ENCODE measurements at places on chromosomes 2 and 18. TPM values are rescaled to one million over a fixed set of nuclear protein-coding genes. Genes with fewer than 3 reads are reported as not detected.

Gene MC2R
- total RNA-seq: not detected

Gene CNRIP1
- total RNA-seq: 23.8 TPM

Gene SLC5A7
- 0.81 TPM for total RNA-seq

Gene TEX44
- total RNA-seq: not detected

Gene CFAP210
- not detected for total RNA-seq

Gene HMSD
- 2.1 TPM for total RNA-seq

Gene SIX2
- total RNA-seq: not detected

DNA sequence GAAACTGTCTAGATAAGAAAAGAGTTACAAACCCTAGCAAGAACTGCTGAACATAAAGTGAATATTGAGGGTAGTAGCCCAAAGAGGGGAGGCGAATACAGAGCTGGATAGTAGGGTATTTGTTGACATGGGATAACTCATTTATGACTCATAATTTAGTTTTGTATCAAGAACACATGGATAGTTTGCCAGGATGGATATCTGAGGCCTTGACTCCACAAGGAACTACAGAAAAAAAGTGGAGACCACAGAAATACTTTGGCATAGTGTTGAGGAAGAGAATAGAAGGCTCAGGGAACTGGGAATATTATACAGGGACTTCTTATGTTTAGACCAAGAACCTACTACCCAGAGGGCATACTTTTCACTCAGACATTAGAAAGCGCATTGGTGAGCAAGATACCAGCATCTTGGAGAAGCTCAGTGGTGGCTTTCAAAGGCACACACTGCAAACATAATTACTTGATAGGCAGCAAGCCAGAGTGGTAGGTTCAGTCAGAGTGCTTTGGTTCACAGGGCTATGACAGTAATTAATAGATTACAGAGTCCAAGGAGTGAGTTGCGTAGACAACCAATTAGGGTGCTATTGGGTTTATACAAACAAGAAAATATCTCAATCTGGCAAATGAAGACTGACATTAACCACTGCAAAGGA lies 51.9 kb upstream of the ZBTB7C start:
- DNase-seq: no peak

- DNase-seq: no peak
Observed at GRCh38 chr2:219423652-219424377, 5.6 kb downstream of the DES start.

DNA sequence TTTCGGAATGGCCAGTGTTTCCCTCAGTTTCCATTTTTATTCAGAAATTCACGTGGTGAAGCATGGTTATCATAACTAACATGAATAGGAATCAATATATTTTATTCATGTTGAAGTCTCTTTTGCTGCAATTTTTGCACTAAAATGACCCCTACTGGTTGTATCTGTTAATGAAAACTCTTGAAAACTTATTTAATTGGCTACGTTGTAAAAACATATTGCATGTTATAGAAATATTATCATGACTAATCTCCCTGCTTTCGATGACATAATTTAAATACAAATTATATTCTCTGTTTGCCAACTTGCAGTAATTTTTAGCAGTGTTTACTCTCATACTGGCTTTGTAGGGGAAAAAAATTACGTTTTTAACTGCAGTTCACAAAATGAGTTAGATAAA lies 3.5 kb downstream of the CRIM1 start:
- DNase-seq: no peak

DNA sequence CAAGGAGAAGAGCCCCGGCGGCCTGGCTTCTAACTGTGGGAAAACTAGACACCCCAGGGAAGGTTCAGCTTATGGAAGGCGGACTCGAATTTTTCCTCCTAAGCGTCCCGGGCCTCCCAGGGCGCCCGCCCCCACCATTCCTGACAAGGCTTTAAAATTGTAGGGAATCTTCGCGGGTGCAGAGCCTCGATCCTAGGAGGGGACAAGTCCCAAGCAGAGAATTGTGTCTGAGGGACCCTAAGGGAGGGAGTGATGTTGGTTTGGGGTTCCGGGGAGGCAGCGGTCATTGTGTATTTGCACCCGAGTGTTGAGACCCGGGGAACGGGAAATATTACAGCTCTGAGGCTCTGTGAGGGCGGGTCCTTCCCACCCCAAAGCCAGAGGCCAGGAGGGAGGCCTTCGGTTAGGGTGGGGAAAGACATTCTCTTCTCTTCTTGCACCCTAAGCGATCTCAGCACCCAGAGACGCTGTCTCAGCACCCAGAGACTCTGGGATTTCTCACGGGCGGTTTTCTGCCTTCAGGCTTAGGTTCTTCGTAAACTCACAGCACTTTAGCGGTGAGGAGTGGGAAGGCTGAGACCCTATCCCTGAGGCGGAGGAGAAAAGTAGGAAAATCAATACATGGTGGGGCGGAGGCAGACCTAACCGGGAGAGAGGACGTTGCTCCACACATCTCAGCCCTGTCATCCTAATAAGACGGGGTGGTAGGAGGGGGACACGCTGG lies 7.6 kb downstream of the OSR1 start:
- no peak for DNase-seq

DNA sequence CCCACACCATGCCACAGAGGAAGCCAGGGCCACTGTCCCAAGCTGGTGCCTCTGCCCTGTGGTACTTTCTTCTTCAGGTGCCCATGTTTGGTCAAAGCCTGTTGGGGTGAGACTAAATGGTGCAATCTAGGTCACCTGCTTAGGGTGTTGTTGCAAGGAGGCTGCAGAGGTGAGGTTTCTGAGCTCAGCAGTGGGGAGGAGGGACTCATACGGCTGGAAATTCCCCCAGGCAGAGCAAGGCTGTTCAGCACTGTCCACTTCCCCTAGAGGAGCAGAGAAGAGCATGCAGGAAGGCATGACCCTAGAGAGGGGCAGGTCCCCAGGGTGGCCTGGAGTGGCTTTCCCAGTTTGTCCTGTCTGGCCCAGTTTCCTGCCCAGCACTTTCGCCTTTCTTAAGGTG lies 211.0 kb downstream of the HAUS1 start:
- no peak for DNase-seq

- peak; percentile 62 for DNase-seq
Observed at GRCh38 chr2:223560749-223561435, 41.3 kb downstream of the SCG2 start.

- DNase-seq: no peak
Observed at GRCh38 chr2:71816815-71817214, 330.8 kb downstream of the CYP26B1 start.

DNA sequence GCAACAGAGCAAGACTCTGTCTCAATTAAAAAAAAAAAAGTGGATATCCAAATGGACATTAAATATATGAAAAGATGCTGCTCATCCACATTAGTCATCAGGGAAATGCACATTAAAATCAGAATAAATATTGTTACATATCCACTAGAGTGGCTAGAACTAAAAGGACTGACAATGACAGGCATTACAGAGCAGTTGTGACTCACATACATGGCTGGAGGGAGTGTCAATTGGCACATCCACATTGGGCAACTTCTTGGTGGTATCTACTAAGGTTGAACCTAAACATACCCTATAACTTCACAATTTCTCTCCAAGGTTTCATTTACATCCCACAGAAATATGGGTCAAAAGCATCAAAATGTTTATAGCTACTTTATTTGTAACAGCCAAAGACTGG lies 14.0 kb upstream of the DNER start:
- DNase-seq: no peak

DNA sequence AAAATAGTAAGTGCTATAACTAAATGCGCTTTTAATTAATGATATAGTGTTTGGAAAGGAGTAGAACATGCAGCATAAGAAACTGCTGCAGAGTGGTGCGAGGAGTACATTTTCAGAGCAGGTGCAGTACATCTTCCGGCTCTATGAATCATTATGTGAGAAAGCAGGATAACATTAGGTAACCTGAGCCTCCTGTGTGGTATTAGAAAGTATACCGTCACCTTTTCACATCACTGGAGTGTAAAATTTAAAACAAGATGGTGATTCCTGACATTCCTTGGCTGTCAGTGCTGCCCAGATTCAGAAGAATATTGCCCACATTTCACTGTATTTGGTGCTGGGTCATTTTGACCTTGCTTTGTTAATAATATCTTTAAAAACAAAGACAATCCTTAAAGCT lies 7.8 kb upstream of the DYNC2LI1 start:
- DNase-seq: no peak

DNA sequence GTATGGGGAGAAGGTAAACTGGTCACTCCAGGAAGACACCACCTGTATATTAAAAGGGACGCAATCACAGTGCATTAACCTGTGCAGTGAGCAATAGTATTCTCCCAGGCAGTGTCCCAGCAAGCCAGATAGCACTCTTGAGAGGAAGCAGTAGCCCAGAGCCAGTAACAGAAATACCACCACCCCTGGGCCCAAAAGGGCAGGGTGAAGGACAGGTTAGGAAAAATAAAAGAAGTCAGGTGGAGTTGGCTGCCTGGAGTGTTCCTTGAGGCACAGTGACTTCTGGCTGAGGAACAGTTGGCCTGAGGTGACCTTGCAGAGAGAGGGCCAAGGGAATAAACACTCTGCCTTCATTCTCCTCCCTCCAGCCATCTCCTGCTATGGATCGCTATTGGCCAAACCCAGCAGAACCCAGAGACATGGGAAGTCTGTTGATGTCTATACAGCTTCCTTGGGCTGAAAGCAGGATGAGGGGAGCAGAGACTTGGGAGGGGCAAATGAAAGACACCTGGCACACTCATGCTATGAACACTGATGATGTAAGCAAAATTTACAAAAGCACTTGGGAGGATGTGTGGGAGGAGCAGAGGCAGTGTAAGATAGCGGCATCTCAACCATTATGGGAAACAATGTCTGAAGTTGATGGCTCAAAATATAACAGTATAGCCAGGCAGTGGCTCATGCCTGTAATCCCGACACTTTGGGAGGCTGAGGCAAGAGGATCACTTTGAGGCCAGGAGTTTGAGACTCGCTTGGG lies 7.5 kb downstream of the C18orf32 start:
- DNase-seq: no peak

DNA sequence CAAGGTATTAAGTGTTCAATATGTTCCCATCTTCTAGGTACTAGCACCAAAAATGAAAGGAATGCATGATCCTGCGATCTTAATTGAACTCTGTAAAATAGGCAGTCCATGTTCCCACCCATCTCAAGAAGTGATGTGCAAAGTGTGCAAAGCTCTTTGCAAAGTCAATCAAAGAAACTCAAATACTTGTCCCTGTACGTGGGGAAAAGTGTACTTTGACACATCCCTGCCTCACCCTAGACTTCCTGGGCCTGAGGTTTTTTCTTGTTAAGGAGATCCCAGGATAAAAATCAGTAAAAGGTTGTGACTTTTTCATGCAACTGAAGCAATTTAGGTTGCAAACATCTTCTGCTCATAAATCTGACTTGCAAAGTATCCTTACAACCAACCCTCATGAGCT lies 25.3 kb downstream of the HNRNPA3 start:
- DNase-seq: no peak

GRCh38 chr18:42176599-42176998 lies 221.6 kb downstream of the PIK3C3 start:
- DNase-seq: no peak

GRCh38 chr2:96575785-96576456 lies 39.4 kb downstream of the ARID5A start:
- no peak for DNase-seq
